Coronary artery (tissue), 2 donors: ENCODE measurements at places on chromosomes 6 and 20.

DNA sequence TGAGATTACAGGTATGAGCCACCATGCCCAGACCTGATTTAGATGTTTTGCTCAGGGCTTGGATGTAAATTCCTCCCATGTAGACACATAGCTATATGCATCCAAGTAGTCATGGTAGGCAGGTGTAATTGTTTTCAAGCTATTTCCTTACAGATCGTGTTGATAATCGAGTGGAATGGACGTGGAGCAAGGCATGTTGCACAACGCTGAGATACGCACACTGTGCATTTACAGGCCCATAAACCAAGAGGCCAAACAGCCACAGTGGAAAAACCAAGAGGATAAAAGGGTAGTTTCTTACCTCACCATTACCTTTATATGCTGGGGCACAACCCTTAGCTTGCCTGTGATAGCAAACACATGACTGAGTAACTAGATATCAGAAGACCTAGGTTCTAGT lies 51.0 kb upstream of the ADGRF1 start:
- DNase-seq: no peak

DNA sequence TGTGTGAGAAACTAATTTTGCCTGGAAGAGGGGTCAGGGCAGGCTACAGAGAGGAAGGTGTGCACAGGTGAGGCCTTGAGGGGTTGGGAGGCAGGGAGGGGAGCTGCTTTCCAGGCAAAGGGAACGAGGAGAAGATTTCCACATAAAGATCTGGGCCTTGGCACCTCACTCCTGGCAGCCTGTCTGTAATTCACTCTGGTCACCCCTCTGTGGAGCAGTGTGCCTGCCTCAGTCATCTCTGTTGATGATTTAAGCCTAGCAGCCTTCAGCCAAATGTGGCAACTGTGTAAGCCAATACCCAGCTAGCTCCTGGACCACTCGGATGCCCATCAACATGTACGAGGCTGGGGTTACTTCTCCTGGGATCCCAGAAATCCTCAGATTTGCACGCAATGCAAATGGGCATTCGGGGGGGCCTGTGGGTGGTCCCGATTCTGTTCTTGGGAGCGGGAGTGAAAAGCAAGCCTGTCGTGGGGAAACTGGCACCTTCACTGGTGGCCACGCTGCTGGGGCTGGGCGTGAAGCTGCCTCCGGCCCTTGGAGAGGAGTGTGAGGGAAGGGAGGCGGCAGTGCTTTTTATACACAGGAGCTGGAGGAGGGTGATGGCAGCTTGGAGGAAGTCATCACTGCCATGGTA lies 360.4 kb downstream of the ZFAND3 start:
- DNase-seq: peak; percentile 66

DNA sequence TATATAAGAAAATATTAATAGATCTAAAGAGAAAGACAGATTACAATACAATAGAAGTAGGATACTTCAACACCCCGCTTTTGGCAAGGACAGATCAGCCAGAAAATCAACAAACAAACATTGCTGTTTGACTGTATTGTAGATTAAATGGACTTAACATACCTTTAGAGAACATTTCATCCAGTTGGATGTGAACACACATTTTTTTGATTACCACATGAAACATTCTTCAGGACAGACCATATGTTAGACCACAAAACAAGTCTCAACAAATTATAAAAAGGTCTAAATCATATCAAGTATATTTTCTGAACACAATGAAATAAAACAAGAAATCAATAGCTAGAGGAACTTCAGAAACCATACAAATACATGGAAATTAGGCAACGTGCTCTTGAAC lies 148.2 kb downstream of the TRMT11 start:
- DNase-seq: no peak

GRCh38 chr20:9758752-9759151 lies 80.1 kb downstream of the PAK5 start:
- no peak for DNase-seq

DNA sequence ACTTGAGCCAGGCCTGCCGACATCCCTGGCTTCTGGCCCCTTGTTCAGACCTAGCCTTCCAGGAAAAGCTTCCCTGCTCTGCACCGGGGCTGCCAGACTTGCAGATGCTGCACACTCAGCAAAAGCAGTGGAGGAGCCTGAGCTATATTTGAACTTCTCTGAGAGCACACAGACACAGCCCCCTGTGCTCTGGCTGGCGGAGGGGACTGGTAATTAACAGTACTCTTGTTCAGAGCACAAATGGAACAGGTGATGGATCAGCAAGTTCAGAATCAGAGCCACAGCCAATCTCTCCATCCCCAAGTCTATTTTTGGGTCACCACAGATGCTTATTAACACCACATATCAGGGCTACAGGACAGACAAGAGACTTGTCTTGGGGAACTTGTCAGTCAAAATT lies 27.6 kb upstream of the RIMS4 start:
- peak; percentile 41 for DNase-seq

GRCh38 chr6:150925976-150926375 lies 60.5 kb downstream of the MTHFD1L start:
- no peak for DNase-seq

DNA sequence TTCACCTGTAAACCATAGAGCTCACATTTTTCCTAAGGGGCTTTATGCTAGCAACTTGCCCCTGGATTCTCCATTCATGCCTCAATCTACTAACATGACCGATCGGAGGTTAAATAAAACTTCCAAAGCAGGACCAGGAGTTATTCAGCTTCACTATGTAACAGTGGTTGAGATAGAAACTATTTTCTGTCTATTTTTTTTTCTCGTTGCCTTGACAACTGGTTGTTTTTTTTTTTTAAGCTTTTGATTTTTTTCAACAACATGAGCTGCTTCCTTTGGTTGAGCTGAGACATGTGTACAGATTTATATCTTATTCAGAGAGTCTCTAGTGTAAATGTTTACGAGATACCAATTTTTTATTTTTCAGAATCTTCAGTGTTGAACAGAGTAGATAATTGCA lies 85.7 kb downstream of the SHLD1 start:
- no peak for DNase-seq

DNA sequence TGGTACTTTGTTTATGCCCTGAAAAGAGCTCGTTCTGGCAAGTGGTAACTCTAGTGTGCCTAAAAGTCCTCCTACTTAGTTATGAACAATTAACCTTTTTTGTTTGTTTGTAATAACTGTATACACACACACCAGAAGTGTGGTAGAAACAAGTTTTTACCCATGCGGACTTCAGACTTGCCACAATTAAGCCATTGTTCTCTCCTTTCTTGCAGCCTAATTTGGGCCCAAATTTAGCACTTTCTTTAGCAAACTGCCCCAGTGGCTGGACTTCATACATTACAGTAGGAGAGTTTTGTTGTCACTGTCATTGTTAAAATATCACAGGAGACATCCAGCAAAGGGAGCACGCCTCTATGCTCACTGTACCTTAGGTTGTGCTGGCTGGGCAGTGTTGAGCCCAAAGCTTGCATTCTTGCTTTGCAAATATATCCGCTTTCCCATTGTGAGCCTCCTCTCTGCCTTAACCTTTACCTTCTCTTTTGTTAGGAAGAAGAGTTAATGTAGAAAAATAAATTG lies 53.0 kb downstream of the LRRC1 start:
- no peak for DNase-seq

DNA sequence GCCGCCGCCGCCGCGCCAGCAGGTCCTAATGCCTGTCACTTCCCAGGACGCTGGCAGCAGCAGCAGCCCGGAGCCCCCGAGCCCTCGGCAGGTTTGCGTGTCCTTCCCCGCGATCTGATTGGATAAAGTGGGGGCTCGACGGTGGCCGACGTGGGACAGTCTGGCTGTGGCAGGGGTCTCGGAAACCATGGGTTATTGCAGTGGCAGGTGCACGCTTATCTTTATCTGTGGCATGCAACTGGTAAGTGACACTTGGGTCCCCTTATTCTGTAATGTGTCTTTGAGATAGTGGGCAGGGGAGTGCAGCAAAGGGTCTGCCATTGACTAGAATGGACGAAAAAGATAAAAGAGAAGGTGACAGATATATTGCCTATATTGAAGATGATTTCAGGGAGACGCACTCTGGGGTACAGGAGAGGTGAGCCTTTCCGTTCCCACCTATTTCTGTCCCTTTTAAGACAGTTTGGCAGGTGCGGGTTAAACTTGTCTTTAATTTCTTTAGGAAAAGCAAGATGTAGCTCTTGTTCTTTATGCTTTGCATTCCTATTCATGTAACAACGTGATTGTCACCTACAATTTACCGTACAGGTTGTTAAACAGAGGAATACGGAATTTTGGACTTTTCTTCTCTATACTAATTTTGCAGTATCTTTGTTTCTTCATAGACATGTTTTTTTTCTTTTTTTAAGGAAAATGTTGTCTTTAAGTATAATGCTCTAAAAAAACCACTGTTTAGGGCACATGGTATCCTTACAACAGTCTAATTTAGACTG lies 535 bp downstream of the NKAIN2 start:
- no peak for DNase-seq

GRCh38 chr6:155916846-155917624 lies 461.4 kb upstream of the NOX3 start:
- DNase-seq: no peak

GRCh38 chr6:90413867-90414266 lies 117.2 kb upstream of the BACH2 start:
- no peak for DNase-seq

- no peak for DNase-seq
Observed at GRCh38 chr6:36095497-36096391, 34.6 kb upstream of the MAPK13 start.

DNA sequence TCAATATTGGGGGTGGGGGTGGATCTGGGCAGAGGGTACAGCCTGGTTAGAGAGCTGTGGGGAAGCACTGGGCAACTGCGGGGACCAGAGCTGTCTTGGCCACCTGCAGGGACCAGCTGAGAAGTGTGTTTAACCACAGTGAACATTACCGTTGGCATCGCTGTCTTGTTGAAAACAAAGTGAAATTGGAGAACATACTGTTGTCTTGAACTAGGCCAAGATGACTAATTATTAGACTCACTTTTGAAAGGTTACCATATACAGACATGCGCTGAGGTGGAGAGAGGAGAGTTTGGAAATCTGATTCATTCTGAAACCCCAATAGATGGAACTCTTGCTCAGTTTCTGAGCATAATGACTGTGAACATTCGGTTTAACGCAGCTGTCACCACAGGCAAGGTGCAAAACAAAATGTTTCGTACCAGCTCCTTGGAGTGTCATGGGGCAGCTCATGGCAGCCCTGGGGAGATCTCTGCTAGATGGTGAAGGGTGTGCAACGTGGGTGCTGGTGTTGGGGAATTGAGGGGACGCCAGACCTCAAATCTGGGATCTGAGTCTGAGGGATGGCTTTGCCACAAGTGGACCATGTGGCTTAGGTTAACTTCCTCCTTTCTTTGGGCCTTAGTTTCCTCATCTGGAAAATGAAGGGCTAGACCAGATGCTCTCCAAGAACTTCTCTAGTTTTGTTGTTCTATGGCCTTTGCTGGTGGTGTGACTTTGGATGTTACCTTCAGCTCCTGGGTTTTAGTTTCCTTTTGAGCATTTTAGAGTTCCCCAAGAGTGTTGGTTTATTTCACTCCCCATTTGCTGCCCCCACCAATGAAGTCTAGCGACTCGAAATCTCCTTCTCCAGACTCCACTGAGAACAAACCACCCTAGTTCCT lies 24.6 kb upstream of the GTSF1L start:
- no peak for DNase-seq

GRCh38 chr6:151284012-151284411 lies 44.2 kb downstream of the AKAP12 start:
- DNase-seq: no peak

GRCh38 chr20:59120491-59120890 lies 43.1 kb upstream of the ZNF831 start:
- DNase-seq: no peak

GRCh38 chr6:7523922-7524321 lies 17.5 kb upstream of the DSP start:
- no peak for DNase-seq

- DNase-seq: no peak
Observed at GRCh38 chr6:53984581-53984980, 126.7 kb upstream of the MLIP start.

- no peak for DNase-seq
Observed at GRCh38 chr6:90406957-90407356, 110.3 kb upstream of the BACH2 start.

GRCh38 chr6:142819603-142820337 lies 125.2 kb downstream of the HIVEP2 start:
- DNase-seq: no peak

DNA sequence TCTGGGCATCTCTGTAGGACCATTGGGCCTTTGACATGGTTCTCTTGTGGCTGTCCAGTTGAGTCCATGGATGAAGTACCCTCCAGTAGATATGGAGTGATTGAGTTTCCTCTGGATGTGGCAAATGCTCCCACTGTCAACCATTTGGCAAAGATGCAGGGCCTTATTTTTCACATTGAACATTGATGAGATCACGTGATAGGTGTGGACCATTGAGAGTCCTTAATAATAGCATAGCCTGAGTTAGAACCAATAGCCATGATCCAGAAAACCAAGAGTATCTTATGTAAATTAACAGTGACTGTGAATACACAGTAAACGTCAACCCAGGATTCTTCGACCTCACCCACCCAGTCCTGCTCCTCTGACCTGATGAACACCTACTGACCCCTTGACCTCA lies 3.0 kb upstream of the PERP start:
- DNase-seq: no peak

- DNase-seq: no peak
Observed at GRCh38 chr20:2535711-2536559, 438 bp upstream of the TMC2 start.

DNA sequence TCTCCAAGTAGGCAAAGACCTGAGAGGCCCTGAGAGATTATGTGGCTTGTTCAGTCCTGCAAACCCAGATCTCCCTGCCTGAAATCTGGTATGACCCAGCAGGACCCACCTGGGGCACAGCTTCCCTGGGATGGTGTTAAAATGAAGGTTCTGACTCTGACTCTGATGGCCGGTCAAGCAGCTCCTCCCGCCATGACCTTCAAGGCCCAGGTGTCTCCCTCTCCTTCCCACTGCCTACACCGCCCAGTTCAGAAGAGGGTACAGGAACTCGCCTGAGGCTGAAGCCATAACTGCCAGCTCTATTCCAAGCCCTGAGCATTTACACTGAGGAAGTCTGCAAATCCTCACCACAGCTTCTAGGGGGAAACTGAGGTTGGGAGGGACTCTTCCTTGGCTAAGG lies 5.9 kb upstream of the CST7 start:
- DNase-seq: no peak

DNA sequence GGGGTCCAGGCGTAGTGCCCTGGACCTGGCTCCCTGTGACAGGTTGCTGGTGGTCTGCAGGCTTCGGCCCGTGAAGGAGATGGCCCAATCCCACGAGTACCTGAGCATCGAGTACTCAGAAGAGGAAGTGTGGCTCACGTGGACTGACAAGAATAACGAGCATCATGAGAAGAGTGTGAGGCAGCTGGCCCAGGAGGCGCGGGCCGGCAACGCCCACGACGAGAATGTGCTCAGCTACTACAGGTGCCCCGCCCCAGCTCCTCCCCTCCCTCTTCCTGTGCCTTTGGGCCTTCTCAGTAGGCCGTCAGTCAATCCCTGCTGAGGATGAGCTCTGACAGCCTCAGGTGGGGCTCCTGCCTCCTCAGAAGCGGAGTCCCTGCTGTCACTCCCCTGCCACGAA lies 42.6 kb downstream of the UQCC2 start:
- DNase-seq: no peak

DNA sequence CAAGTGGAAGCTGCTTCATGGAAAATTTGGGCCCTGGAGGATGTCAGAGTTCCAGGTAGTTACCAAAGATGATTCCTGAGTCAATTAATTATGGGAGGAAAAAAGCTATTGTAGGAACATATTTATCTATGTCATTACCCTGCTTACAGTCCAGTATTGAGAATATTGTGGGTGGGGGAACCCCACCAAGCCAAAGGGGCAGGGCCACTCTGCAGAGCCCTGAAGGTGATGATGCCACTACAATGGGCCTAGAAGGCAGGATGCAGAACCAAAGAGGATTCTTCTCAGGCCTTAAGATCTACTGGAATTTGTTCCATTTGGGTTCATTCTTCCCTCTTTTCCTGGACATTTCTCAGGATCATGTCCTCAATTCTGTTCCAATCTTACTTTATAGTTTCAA lies 375.2 kb upstream of the MARCKS start:
- no peak for DNase-seq
